ENCODE measurements at places on chromosomes 13 and 19. TPM values are rescaled to one million over a fixed set of nuclear protein-coding genes. Genes with fewer than 3 reads are reported as not detected.

Gene PTH2
- not detected for total RNA-seq

Gene GZMM
- 286 TPM for total RNA-seq

Gene ATP8A2
- total RNA-seq = 0.68 TPM

Gene NKPD1
- total RNA-seq = 1.00 TPM

GRCh38 chr19:53644061-53644816, 12.4 kb downstream of the DPRX start:
- DNase-seq = no peak

- DNase-seq = no peak
Measured at GRCh38 chr13:47835470-47836228, 165.4 kb downstream of the SUCLA2 start.

GRCh38 chr19:1796395-1797142, 15.5 kb downstream of the ATP8B3 start:
- no peak for DNase-seq

- no peak for DNase-seq
Measured at GRCh38 chr13:37736045-37736444, 133.5 kb downstream of the TRPC4 start.

All from natural killer cell (primary cell).